A549 treated with CORT108297 at 1 μM for 4 hours (cell line): ENCODE measurements at places on chromosomes 11 and 22. TPM values are rescaled to one million over a fixed set of nuclear protein-coding genes. Genes with fewer than 3 reads are reported as not detected.

Gene ACTN3
- total RNA-seq = 0.02 to 0.06 TPM in 2 of 5 replicates, not detected in the others

Gene RASGRP2
- total RNA-seq = 1.0 to 1.5 TPM (median 1.1 TPM) in 5 replicates

Gene TRIM29
- total RNA-seq = 9.5 to 11.1 TPM (median 10.7 TPM) in 5 replicates

Gene RAG1
- total RNA-seq = 0.09 to 0.64 TPM (median 0.32 TPM) in 5 replicates

Gene CARNS1
- 0.09 to 0.29 TPM (median 0.21 TPM) in 5 replicates for total RNA-seq

Gene MMP7
- total RNA-seq = 21.2 to 33.1 TPM (median 24.6 TPM) in 5 replicates

Gene SCN2B
- not detected in 5 replicates for total RNA-seq

Gene CASP12
- not detected in 5 replicates for total RNA-seq

Gene SYT13
- 6.6 to 8.1 TPM (median 7.0 TPM) in 5 replicates for total RNA-seq

Gene IFITM10
- total RNA-seq = 0.54 to 1.3 TPM (median 1.2 TPM) in 5 replicates

Gene OR51A2
- not detected in 5 replicates for total RNA-seq

Gene DRICH1
- total RNA-seq = 0.08 to 0.43 TPM (median 0.12 TPM) in 4 of 5 replicates, not detected in the other

Gene IGSF9B
- 0.54 to 1.7 TPM (median 1.1 TPM) in 5 replicates for total RNA-seq

Gene TBX10
- total RNA-seq = not detected in 5 replicates

Gene OR8D4
- not detected in 5 replicates for total RNA-seq

Gene MYBPC3
- total RNA-seq = 0.07 to 0.09 TPM (median 0.07 TPM) in 5 replicates

Gene ABCC8
- total RNA-seq = 1.5 to 2.3 TPM (median 1.8 TPM) in 5 replicates

Gene TOMM22
- 62.6 to 81.3 TPM (median 70.0 TPM) in 5 replicates for total RNA-seq

Gene HBB
- not detected in 5 replicates for total RNA-seq

Gene RSF1
- total RNA-seq = 11.3 to 21.4 TPM (median 16.5 TPM) in 5 replicates

Gene SMIM38
- total RNA-seq = 0.04 to 0.05 TPM (median 0.05 TPM) in 4 of 5 replicates, not detected in the other

Gene TEX54
- total RNA-seq = not detected in 5 replicates

Gene FAM180B
- total RNA-seq = not detected in 5 replicates

Gene INPP5J
- total RNA-seq = 0.50 to 0.78 TPM (median 0.72 TPM) in 5 replicates

Gene CD44
- 596 to 874 TPM (median 731 TPM) in 5 replicates for total RNA-seq

Gene RNF169
- 3.8 to 6.5 TPM (median 4.8 TPM) in 5 replicates for total RNA-seq

Gene MAPK12
- total RNA-seq = 19.3 to 29.1 TPM (median 25.8 TPM) in 5 replicates

Gene CDC42BPG
- total RNA-seq = 1.0 to 3.0 TPM (median 1.8 TPM) in 5 replicates

Gene IL10RA
- total RNA-seq = 0.02 to 0.21 TPM (median 0.07 TPM) in 4 of 5 replicates, not detected in the other

Gene THY1
- total RNA-seq = 11.6 to 15.3 TPM (median 13.7 TPM) in 5 replicates

Gene SOX10
- not detected in 5 replicates for total RNA-seq

Gene GAB2
- 3.0 to 4.9 TPM (median 4.6 TPM) in 5 replicates for total RNA-seq

Gene ALDH3B1
- total RNA-seq = 113 to 145 TPM (median 130 TPM) in 5 replicates
